ENCODE measurements at places on chromosomes 3 and 15.
A peak's percentile ranks its signal among the peaks of the same experiment; 100 is the strongest.

DNA sequence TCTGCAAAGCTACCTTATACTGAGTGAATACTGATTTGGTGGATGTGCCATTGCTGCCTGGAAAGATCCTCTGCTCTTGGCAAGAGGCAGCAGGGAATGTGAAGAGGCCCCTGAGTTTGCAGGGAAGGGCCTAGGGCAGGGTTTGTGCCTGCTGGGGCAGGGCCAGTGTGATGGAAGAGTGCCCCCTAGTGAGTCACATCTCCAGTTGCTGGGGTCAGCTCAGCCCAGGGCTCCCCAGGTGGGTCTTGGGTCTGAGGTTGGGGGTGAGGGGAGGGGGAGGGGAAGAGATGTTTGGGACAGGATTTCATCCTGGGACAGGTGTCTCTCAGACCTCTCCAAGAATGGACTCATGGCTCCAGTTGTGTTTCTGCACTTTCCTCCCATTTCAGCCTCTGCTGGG is 4.1 kb upstream of the AMOTL2 start:
- no peak for DNase-seq

DNA sequence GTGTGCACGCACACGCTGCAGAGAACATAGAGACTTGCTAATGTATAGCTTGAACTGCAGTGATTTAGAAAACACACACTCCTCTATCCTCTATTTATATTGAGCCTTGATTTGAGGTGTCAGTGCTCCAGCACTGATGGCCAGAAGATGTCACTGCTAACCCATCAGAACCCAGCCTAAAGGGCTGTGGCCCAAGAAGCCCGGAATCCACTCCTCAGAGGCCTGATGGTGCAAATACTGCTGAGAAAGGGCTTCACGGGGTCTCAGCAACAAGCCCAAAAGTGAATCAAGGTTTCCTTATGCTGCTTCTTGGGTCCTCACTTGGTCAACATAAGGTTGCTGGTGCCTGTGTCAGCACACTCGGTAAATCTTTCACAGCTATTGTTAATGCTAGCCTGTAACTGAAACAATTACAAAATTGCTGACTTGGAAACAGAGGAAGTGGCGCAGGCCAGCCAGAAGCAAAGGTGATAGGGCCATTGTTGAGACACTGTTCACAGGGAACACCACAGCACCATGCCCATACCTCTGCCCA is 60.3 kb downstream of the HEG1 start:
- peak; percentile 52 for DNase-seq

DNA sequence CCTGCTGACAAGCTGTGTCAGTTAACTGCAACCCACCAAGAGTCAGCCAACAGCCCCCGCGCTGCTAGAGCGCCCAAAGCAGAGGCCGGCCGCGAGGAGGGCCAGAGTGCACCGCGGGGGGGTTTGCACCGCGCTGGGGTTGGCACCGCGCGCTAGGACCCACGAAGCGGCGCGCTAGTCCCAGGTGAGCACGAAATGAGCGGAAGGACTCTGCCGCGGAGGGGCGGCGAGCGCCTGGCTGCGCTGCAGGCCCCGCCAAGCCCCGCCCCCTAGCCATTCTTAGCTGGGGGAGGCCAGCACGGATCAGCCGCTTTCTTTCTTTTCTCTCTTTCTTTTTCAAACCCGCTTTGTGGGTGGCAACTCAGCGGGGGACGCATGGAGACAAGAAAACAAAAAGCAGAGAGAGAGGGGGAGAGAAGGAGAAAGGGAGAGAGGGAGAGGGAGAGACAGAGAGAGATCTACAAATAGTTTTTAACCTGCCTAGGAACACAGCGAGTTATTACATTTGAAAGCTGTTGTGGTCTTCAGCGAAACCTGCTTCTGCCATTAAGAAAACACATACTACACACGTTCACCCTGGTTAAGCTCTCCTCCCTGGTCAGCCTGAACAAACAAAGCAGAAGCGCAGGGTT is 6.9 kb upstream of the FOXB1 start:
- peak; percentile 74 for DNase-seq

DNA sequence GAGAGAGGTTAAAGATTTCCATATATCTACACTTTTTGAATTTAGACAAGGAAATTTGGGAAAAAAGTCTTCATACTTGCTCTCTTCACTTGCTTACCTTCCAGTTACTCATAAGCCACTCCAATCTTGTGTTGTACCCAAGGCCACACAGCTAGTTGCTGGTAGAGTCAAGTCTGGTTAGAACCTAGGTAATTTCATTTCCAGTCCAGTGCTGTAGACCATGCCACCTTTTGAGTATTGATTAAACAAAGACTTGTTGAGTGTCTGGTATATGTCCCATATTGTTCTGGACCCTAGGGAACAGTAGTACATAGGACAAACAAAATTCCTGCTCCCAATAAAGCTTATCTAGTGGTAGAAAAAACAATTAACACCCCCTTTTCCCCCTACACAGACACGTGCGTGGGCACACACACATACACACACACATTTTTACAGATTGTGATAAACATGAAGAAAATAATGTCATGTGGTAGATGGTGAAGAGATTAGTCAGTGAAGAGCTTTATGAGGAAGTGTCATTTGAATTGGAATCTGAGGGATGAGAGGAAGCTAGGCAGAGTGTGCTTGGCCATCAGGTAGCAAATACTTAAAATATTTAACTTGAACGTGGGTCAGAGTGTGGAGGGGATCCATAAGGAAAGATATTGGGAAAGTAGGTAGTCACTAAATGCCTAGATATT is 2.1 kb downstream of the CMC1 start:
- no peak for DNase-seq

DNA sequence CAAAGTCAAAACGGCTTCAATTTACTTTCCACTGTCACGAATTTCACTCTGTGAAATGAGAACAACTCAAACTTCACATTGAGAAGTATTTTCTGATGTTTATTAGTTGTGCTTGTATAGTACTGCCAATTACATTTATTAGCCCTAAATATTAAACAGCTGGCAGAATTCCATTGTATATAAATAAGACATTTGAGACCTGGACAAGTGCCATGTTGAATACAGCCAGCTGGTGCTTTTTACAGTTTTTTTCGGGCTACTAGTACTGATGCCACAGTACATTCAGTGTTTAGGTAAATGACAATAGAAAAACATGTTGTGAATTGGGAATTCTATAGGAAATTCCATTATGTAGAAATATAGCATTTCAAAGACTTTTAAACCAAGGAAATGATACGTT is 79.0 kb downstream of the EPHA3 start:
- DNase-seq: no peak
